ENCODE measurements at places on chromosomes 3 and 15.

GRCh38 chr3:46968783-46969428 is 7.6 kb downstream of the CCDC12 start:
- no peak for DNase-seq

DNA sequence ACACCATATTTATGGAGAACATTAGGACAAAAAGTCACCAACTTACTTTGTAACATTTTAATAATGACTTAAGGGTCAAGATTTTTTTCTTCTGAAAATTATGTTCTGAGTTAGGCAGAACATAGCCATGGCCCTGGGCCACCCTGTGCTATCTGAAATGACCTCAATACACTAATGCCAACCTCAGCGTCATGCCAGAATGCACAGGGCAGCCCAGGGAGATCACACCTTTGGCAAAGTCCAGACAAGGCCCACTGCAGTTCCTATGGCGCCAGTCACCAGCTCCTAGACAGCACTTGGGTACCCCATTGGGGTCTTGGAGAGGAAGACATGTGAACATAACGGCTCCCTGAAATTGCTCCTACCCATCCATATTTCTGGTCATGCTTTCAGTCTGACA is 33.1 kb downstream of the HCLS1 start:
- DNase-seq: no peak

GRCh38 chr3:131283862-131284261 is 97.7 kb upstream of the NUDT16 start:
- no peak for DNase-seq

DNA sequence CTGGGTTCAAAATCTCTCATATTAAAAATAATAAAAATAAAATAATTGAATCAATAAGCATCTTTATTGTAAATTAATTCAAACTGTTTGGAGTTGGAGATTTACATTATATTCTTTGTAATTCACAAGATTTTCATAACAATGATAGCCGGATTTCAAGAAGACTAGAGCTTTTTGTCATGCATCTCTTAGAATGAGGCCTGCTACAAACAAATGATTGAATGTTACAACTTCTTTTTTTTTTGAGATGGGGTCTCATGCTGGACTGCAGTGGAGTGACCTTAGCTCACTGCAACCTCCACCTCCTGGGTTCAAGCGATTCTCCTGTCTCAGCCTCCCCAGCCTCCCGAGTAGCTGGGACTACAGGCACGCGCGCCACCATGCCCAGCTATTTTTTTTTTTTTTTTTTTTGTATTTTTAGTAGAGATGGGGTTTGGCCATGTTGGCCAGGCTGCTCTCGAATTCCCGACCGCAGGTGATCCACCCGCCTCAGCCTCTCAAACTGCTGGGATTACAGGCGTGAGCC is 3.5 kb downstream of the SLTM start:
- DNase-seq: no peak

DNA sequence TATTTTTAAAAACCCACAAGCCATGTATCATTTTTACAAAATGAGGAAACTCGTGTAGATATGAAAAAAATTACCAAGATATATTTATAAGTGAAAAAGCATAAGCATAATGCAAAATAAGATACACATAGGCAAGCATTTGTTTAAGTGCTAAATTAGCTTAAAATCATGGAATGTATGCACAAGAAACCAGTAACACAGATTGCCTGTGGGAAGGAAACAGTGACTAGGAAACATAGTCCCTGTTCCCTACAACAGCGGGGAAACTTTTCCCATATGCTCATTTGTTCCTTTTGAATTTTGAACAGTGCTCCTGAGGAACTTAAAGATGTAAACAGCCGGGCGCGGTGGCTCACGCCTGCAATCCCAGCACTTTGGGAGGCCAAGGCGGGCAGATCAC is 169.5 kb downstream of the PDE8A start:
- DNase-seq: no peak

GRCh38 chr3:51637144-51637940 is 33.7 kb upstream of the TEX264 start:
- no peak for DNase-seq

Data from activated naive CD8-positive, alpha-beta T cell treated with anti-CD3 and anti-CD28 coated beads, Interleukin-2, amount 50 U/mL, for 16 hours (primary cell).